ENCODE measurements at places on chromosomes 12 and 14. TPM values are rescaled to one million over a fixed set of nuclear protein-coding genes. Genes with fewer than 3 reads are reported as not detected.

GRCh38 chr12:17527021-17527420 lies 563.0 kb downstream of the RERGL start:
- DNase-seq = no peak

The CLEC1B gene
- total RNA-seq = not detected

GRCh38 chr14:81165188-81165587 lies 55.6 kb downstream of the GTF2A1 start:
- DNase-seq = no peak

GRCh38 chr14:79044894-79045624 lies 874.9 kb downstream of the NRXN3 start:
- peak; percentile 70 for DNase-seq
